SK-N-MC (cell line): ENCODE measurements at places on chromosomes 5 and 9.

GRCh38 chr5:19044311-19044710, 943.7 kb downstream of the CDH18 start:
- no peak for DNase-seq

DNA sequence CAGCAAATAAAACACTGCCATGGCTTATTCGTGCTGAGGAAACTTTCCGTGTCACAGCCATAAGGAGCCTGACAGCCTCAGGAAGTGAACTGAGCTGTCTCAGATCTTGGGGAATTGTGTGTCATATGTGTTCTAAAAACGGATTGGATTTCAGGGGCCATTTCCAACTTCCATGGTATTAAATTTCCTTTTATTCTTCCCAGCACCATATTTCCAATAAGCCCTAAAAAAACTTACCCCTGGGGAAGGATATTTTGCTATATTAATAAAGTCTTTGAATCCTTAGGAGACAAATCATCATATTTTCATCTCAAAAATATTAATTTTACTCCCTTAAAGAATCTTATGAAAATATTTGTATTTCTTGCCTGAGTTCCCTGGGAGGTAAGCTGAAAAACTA, 93.9 kb downstream of the LHFPL2 start:
- DNase-seq, result no peak

DNA sequence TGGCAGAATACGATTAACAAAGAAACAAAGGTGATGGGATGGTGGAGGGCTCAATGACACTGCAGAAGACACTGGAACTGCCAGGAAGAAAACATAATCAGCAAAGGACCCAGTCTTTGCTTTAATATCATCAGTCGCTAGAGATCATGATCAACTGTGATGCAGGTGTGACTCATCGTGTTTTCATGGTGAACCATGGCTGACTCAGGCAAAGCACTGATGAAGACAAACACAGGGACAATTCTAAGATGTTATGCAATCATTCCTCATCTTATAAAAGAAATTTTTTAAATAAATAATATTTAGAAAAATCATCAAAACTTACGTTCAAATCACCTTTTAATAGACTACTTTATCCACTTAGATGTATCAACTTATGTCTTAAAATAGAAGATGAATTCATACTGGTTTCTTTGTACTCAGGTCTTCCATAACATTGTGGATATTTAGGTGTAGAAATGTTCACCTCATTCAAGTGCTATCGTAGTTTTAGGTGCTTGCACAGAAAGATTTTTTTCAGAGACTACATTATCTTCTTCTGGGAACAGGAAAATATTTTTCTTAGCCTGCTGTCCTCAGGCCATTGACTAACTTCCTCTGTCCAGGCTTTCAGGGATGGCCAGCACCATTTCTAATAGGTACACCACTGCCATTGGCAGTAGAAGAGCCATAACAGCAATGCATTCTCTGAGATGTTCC, 673.4 kb upstream of the MEF2C start:
- DNase-seq, result no peak

DNA sequence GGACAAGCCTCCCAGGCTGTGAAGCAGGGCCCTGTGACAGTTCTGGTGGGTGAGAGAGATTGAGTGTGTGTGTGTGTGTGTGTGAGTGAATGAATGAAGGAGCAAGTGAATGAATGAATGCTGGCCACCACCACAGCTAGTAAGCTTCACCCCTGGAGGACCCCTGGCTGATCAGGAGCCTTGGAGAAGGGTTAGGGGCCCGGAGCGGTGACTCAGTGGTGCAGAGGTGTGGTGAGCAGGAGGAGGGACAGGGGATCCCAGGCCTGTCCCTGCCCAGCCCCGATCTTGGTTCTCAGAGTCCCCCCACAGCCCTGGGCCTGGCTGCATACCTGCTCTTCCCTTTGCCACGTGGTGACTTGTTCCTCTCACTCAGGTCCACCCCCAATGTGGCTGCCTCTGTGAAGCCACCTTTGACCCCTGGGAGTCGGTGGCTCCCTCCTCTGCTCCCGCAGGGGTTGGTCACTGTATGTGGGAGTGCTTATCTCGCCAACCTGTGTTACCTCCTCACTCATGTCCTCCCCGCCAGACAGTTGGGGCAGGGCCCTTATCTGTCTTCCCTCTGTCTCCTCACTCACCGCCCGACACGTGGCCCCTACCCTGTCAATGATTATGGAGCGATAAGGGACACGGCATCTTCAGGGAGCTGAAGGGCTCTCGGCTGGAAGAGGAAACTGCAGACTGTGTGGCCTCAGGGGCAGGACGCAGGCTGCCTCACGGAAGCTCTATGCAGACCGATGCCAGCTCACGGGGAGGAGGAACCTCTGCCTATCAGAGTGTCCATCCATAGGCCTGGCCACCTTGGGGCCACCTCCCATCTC, 99.9 kb upstream of the PITX1 start:
- DNase-seq, result no peak

GRCh38 chr9:105502276-105502675, 54.4 kb downstream of the FSD1L start:
- DNase-seq, result no peak

- no peak for DNase-seq
These were observed 85.8 kb downstream of the TAF11L14 start for GRCh38 chr5:17720071-17720470.

- no peak for DNase-seq
These were observed 155.0 kb downstream of the TLE1 start for GRCh38 chr9:81534138-81534875.

DNA sequence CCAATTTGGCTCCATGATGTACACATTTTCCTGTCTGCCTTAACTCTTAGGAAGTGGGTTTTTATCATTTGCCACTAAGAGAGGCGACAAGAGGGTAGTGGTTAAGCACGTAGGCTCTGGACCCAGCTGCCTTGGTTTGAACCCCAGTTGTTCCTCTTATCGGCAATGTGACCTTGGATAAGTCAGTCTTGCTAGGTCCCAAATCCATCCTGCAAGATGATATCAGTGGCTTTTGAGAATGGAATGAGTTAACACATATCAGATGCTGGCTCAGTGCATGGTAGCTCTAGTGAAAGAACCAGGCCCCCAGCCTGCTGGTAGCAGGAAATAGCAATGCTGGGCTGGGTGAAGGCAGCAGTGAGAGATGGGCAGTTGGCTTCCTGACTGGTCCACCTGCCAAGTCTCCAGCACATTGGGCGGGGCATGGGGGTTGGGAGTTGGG, 72.5 kb downstream of the STK10 start:
- DNase-seq, result no peak
